ENCODE measurements at places on chromosomes 1 and 21.

GRCh38 chr1:213162338-213162737, 111.3 kb downstream of the RPS6KC1 start:
- DNase-seq, result no peak

- no peak for DNase-seq
Measured at GRCh38 chr21:41768437-41769042, 1.7 kb upstream of the RIPK4 start.

DNA sequence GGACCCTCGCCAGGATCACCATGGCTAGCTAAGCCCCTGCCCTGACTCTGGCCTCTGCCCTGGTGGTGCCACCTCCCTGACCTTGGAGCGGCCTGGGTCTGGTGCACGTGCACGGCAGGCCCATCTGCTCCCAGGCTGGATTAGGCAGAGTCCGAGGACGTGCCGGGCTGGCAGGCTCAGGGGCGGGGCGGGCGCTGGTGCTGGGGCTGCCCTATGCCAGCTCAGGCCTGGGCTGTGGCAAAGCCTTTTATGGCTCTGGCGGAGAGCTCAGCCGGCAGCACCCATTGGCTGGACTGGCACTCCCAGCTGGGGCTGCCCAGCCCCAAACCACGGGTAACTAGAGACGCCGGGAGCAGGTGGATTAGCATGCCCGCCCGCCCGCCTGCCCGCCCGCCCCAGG, 17.1 kb upstream of the EDN2 start:
- no peak for DNase-seq

DNA sequence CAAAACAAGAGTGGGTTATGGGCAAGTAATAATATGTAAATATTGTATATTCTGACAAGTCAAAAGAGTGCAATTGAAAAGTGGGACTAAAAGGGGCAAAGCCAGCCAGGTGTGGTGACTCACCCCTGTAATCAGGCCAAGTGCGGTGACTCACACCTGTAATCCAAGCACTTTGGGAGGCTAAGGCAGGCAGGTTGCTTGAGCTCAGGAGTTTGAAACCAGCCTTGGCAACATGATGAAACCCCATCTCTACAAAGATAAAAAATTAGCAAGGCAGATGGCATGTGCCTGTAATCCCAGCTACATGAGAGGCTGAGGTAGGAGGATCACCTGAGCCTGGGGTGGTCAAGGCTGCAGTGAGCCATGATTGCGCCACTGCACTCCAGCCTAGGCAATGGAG, 304.0 kb downstream of the HHIPL2 start:
- no peak for DNase-seq

- DNase-seq, result peak; percentile 14
Measured at GRCh38 chr1:156833603-156834002, 17.0 kb upstream of the SH2D2A start.
